Fibroblast of upper back skin (primary cell): ENCODE measurements at places on chromosomes 2 and 18.
A peak's percentile ranks its signal among the peaks of the same experiment; 100 is the strongest.

GRCh38 chr2:48886919-48887318, 131.4 kb upstream of the LHCGR start:
- DNase-seq: no peak

DNA sequence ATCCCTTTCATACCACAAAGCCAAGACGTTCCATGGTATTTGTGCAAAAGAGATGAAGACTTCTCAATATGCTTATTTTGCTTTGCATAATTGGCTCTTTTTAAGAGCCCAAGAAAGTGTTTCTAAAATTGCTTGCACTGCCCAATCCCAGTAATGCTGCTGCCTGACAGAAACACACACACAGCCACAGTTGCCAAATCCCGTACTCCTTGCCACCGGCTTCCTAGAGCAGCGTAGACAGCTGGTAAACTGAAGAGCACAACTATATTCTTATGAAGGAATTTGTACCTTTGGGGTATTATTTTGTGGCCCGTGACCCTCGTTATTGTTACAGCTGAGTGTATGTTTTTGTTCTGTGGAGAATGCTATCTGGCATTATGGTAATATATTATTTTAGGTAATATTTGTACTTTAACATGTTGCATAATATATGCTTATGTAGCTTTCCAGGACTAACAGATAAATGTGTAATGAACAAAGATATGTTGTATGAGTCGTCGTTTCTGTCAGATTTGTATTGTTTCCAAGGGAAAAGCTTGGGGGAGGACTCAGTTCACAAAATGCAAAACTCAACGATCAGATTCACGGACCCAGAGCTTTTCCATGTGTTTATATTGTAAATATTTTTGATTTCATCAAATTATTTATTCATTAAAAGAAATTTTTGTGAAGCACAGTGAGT, 202.9 kb upstream of the RAB12 start:
- no peak for DNase-seq

- no peak for DNase-seq
Observed at GRCh38 chr2:97931118-97931857, 64.5 kb downstream of the TMEM131 start.

- peak; percentile 71 for DNase-seq
Observed at GRCh38 chr2:109217362-109218086, 88.5 kb downstream of the SH3RF3 start.

DNA sequence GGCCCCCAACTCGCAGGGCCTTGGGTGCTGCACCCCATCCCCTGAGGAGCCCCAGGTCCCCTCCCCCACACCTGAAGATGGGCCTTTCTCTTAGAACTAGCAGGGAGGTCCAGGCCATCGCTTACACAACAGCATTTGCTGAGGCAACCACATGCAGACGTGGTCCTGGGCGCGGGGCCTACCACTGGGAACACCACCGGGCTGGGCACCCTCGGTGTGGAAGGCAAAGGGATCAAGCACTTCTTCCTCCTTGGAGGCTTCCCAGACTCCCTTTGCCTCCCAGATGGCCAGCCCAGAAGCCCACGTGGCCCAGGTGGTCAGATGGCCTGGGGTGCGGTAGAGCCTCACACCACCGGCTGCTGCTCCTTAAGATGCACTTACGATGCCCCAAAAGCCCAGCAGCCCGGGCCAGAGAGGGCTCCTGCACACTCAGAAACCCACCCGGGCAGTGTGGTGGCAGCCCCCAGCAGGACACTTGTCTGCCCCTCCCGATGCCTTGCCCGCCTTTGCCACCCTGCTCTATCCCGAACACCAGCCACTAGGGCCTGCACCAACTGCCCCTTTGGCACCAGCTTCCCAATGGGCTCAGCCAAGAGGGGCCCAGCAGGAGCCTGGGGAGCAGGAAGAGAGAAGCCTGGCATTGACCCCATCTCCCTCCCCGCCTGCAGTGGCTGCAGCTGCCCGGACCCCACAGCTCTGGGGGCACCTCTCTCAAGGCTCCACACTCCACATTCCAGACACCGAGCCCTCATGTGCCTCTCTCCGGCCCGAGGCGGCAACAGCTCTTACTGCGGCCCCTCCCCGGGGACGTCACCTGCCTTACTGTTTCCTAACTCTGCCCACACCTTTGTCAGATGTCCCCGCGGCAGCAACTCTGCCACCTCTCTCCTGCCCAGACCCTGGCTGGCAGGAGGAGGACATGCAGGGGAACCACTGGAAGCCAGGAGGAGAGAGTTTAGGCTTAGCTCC, 13.9 kb upstream of the MLPH start:
- DNase-seq: no peak

- DNase-seq: no peak
Observed at GRCh38 chr18:3717376-3718025, 267.5 kb downstream of the TGIF1 start.

GRCh38 chr2:26009567-26009963, 24.3 kb upstream of the RAB10 start:
- no peak for DNase-seq

- no peak for DNase-seq
Observed at GRCh38 chr2:211049321-211050018, 493.1 kb downstream of the CPS1 start.

- DNase-seq: peak; percentile 28
Observed at GRCh38 chr2:33108483-33109443, 162.0 kb downstream of the LTBP1 start.
